ENCODE measurements at places on chromosomes 1 and 21.

DNA sequence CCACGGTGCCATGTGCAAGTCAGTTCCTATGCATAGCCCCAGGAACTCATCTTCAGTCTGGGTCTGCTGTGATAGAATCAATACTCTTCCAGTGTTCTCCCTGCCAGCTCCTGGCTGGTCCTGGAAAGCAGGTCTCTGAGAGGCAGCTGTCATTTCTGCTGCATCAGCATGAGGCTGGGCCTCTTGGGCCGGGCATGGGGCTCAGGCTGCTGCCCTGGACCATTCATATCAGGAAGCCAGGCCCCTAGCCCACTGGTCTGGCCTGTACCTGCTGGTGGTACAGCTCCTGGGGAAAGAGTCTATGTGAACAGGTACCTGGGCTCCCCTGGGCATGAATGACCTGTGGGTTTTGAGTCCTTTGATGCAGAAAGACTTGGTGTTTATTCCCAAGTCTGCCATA is 173.6 kb upstream of the CSF3R start:
- DNase-seq, result no peak

- DNase-seq, result no peak
Measured at GRCh38 chr21:45003331-45004058, 63.7 kb downstream of the SLX9 start.

GRCh38 chr21:44771896-44772525 is 29.6 kb downstream of the UBE2G2 start:
- DNase-seq, result no peak

GRCh38 chr1:230216896-230217295 is 149.9 kb downstream of the GALNT2 start:
- DNase-seq, result peak; percentile 51

DNA sequence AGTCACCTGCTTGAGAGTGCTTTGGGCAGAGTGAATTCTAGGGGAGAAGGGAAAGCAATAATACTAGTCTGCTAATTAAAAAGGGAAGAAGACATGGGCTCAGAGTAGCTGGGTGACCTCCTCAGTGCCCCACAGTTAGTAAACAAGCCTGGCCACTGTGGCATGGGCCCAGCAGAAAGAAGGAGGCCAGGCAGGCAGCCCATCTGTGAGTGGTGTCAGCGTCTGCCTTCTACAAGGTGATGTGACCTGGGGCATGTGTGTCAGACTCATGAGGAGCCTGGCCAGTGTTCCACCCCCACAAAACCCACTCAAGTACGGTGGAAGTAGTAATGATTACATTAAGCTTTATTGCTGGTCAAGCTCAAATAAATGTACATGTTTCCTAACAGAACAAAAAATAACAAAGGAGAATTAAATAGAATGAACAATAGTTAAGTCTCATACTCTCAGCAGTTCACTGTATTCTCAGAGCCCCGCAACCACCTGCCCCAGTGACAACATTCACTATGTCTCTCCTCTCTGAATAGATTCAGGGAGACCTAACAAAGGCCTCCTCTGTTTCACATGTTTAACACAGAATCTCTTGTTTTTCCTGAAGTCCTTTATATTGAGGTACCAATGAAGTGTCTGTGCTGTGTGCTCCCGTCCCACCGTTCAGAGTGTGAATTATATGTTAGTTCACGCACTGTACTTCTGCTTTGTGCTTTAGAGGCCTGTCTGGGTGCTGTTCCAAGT is 32.5 kb downstream of the SLC22A15 start:
- no peak for DNase-seq

GRCh38 chr1:163162381-163162914 is 40.3 kb downstream of the RGS5 start:
- DNase-seq, result no peak

DNA sequence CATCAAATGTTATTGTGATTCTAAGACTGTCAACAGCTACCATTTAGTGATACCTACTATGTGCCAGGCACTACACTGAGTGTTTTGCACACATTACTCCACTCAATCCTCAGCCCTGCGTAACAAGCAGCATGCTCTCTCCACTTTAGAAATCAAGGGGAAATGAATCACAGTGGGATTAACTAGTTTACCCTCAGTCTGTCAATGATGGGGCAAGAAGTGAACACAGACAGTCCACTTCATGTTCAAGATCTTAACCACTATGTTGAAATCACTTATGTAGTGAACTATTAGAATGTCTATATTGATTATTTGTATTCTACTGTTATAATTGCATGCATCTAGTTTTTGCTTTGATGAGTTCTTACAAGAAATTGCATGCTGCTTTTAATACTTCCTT is 165.3 kb downstream of the LTN1 start:
- DNase-seq, result no peak

GRCh38 chr1:219161371-219161770 is 12.3 kb upstream of the LYPLAL1 start:
- no peak for DNase-seq

DNA sequence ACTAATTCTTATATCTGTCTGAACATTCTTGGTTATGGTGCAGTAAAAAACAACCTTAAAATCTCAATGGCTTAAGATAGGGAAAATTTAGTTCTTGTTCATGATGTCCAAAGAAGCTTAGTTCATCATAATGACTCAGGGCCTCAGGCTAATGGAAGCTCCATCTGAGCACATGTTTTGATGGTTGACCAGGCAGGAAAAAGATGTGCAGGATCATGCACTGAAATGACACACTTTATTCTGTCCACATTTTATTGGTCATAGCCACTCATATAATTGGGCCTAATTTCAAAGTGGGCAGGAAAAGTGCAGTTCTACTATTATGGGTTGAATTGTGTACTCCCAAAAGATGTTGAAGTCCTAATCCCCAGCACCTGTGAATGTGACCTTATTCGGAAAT is 198.2 kb downstream of the CENPF start:
- no peak for DNase-seq

- DNase-seq, result no peak
Measured at GRCh38 chr1:45804669-45804969, 1.2 kb downstream of the MAST2 start.

GRCh38 chr1:43932786-43933385 is 715 bp upstream of the ARTN start:
- DNase-seq, result no peak

DNA sequence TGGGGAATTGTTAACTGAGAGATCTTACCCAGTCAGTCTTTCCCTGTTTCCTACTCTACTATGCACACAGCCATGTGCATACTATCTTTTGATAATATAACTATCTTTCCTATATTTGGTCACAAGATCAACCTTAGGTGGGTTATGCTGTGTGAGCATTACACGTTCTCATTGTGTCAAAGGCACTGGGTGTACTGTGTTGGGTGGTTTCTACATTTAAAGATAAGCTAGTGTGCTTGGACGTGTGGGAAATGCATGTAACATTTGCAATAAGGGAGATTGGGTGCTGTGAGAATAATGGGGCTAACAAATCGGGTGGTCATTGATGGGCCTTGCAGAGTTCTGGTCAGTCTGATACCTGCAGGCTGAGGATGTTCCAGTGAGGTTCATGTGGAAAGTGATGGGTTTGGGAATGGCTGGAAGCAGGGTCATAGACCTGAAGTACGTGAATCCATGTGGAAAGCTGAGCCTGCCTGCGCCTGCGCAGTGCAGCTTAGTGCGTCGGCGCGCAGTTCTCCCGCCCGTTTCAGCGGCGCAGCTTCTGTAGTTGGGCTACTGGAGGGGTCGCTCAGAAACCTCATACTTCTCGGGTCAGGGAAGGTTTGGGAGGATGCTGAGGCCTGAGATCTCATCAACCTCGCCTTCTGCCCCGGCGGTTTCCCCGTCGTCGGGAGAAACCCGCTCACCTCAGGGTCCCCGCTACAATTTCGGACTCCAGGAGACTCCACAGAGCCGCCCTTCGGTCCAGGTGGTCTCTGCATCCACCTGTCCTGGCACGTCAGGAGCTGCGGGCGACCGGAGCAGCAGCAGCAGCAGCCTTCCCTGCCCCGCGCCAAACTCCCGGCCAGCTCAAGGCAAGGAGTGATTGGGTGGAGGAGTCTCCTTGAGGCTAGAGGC is at the start of gene MSH4:
Gene MSH4 (plus strand): TSS at position 507 of the 897 bp plus-strand sequence. CDS start 104 bp downstream, at position 611.
- DNase-seq, result no peak

DNA sequence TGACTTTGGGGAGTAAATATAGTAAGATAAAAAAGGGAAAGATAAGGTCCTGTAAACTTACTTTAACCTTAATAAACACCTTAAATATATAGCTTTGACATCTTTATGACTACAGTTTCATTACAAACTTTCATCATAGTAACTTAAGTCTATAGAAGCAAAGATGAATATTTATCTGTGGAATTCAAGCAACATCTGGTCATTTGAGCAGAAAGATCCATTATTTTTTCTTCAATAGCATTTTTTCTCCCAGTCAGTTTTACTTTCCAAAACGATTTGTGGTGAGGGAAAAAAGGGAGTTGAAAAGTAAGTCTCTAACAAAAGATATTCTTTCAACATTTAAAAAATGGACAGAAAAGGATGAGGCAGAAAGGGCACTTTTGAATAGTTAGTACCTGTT is 69.0 kb downstream of the HMCN1 start:
- no peak for DNase-seq

- DNase-seq, result no peak
Measured at GRCh38 chr1:76463849-76464248, 389.3 kb downstream of the ST6GALNAC3 start.

DNA sequence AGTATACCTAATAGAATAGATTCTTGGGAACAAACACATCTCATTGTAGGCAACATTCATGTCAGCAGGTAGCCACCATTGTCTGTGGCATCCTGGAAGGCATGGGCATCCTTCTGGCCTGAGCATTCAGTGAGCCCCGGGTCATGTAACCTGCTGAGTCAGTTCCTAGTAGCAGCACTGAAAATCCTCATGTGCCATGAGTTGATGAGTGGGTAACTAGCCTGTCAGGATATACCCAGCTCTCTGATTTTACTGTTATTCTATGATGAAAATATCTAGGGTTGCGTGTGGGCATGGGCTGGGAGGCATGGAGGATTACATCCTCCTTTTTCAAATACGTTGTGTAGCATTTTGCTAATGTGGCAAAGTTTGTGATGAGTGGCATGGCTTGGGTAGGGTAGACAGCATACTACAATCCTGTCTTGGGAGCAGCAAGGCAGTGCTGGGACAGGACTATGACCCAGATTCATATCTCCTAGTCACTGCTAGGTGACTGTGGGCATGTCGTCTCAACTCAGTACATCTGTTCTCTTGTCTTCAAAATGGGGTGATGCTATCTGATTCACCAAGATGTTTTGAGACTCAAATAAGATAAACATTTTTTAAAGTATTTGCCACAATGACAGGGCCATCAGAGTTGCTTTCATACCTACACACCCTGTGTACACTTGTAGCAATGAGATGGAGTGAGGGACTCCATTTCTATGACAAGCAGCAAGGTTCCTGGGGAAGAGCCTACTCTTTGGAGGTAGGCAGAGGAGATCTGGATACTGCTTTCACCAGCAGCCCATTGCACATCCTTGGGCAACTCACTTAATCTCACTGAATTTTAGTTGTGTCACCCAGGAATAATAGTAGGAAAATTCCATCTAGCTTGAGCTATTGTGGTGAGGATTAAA is 62.5 kb downstream of the CD58 start:
- no peak for DNase-seq

DNA sequence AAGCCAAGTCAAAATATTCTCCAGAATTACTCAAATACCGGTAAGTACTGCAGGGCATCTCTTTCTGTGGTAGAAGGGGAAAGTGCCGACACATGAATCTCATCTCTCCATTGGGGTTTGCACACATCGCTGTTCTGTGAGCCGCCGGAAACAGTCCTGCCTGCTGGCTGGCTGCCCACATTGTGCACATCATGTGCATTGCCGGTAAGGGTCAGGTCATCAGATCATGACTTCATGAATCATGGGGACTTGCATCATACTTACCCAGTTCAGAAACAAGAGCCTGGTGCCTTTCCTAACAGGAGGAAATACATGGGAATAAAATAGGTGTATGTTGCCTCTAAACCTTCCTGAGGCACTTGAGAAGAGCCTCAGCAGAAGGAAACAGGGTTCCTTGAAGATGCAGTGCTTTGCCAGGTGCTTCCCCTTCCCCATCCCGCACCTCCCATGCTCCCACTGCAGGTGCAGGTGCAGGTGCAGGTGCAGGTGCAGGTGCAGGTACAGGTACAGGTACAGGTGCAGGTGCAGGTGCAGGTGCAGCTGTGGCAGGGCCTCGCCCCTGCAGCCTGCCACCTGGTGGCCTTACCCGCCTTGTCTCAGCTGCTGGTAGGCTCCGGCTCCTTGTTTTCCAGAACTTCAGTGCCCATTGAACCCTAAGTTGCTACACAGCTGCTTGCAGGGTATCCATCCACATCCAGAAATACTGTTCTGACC is 26.5 kb downstream of the GPR137B start:
- DNase-seq, result no peak

- no peak for DNase-seq
Measured at GRCh38 chr1:43705334-43705733, 2.0 kb upstream of the ST3GAL3 start.

DNA sequence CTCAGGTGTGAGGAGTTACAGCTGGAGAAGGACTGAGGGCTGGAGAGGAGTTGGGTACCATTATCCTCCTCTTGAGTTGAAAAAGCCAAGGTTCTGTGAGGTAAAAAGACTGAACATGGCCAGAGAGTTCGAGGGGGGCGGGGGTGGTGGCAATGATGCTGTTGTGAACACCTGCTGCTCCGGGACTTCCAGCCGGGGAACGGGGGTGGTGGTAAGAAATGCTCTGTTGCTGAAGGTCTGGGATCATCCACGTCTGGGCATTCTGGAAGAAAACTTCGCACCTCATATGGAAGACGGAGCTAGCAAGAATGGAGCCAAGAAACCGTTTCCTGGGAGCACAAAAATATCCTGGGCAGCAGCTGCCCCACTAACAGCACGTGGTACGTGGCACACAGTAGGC is 20.1 kb upstream of the ALPL start:
- DNase-seq, result no peak

DNA sequence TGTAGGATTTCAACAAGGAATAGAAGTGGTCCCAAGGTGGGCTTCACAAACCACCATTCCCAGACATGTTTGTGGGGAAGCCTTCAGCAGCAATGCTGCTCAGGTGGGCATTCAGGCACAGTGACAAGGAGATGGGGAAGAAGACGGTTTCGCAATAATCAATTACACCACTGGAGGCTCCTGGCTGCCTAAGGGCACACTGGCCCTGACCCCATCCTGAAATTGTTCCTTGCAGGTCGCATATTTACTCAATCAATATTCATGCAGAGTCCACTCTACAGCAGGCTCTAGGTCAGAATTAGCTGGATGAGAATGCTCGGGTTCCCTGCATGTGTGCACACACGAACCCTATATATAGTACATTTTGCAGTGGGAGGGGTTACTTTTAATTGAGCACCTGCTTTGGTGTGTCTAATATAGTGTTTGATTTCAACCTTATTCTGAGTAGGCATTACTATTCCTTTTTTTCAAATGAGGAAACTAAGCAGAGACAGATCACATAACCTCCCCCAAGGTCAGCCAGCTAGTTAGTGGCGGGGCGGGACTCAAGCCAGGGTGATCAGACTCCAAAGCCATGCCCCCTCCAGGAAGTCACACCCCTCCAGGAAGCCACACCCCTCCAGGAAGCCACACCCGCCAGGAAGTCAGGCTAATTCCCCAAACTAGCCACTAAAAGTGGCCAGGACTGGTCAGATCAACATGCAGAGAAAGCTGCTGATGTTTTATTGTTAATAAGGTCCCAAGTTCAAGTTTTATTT is 106.5 kb downstream of the HLCS start:
- DNase-seq, result no peak

- DNase-seq, result no peak
Measured at GRCh38 chr1:239368436-239369109, 17.8 kb upstream of the CHRM3 start.

GRCh38 chr1:244322181-244322580 is 129.5 kb downstream of the ADSS2 start:
- no peak for DNase-seq

- no peak for DNase-seq
Measured at GRCh38 chr21:30958741-30959140, 77.4 kb upstream of the KRTAP11-1 start.

- no peak for DNase-seq
Measured at GRCh38 chr1:228799924-228800323, 64.6 kb downstream of the RHOU start.

Data from naive B cell (primary cell).